ENCODE measurements at places on chromosomes 12 and 14. TPM values are rescaled to one million over a fixed set of nuclear protein-coding genes. Genes with fewer than 3 reads are reported as not detected.

The FRMD6 gene
- polyA plus RNA-seq: 0.30 TPM

The KRT6C gene
- not detected for polyA plus RNA-seq

The SLCO1B3 gene
- polyA plus RNA-seq: not detected

The CCDC60 gene
- polyA plus RNA-seq: not detected

The DDX23 gene
- polyA plus RNA-seq: 76.6 TPM

The HPD gene
- polyA plus RNA-seq: not detected

The KRT79 gene
- polyA plus RNA-seq: not detected

The PPP4R4 gene
- not detected for polyA plus RNA-seq

The LYZ gene
- 413 TPM for polyA plus RNA-seq

The ZFC3H1 gene
- 10.5 TPM for polyA plus RNA-seq

The INHBE gene
- not detected for polyA plus RNA-seq

The MIP gene
- polyA plus RNA-seq: 0.15 TPM

The A2M gene
- polyA plus RNA-seq: not detected

The AMN gene
- 1.2 TPM for polyA plus RNA-seq

The GPR137C gene
- polyA plus RNA-seq: 0.06 TPM

The TMEM229B gene
- polyA plus RNA-seq: 35.8 TPM

The GMPR2 gene
- polyA plus RNA-seq: 89.3 TPM

The KRT73 gene
- 0.82 TPM for polyA plus RNA-seq

The ADAM21 gene
- polyA plus RNA-seq: not detected

The DUSP16 gene
- polyA plus RNA-seq: 0.57 TPM

The WSCD2 gene
- not detected for polyA plus RNA-seq

The ZNF641 gene
- 26.3 TPM for polyA plus RNA-seq

The KRT3 gene
- not detected for polyA plus RNA-seq

The PTPRR gene
- 2.7 TPM for polyA plus RNA-seq

The CARMIL3 gene
- polyA plus RNA-seq: 0.09 TPM

The ALDH2 gene
- polyA plus RNA-seq: 18.7 TPM
